ENCODE measurements at places on chromosomes 2 and 18.

GRCh38 chr18:78821396-78821795 lies 158.2 kb upstream of the SALL3 start:
- DNase-seq = no peak

- no peak for DNase-seq
Measured at GRCh38 chr2:198277181-198277580, 472.8 kb downstream of the PLCL1 start.

DNA sequence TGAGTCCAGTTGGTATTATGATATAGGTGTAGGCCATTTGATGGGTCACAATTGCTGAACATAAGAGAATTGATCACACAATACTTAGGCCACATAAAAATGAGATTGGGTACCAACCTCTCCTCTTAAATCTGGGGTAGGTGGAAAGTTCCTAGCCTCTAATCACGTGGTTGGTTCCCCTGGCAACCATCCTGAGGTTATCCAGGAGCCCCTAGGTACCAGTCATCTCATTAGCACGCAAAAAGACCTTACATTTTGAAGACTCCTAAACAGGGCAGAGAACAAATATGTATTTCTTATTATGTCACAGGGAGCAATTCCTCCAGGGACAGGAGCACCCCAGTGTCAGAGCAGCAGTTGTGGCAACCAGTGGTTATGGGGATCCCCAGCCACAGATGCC lies 12.7 kb upstream of the SELENOI start:
- no peak for DNase-seq

GRCh38 chr2:28709101-28709500 lies 42.5 kb upstream of the PPP1CB start:
- DNase-seq = no peak

- DNase-seq = no peak
Measured at GRCh38 chr18:60176259-60176658, 196.3 kb downstream of the MC4R start.

- no peak for DNase-seq
Measured at GRCh38 chr2:231204581-231204980, 6.2 kb downstream of the ARMC9 start.

GRCh38 chr2:46364797-46365457 lies 67.7 kb downstream of the EPAS1 start:
- DNase-seq = no peak

DNA sequence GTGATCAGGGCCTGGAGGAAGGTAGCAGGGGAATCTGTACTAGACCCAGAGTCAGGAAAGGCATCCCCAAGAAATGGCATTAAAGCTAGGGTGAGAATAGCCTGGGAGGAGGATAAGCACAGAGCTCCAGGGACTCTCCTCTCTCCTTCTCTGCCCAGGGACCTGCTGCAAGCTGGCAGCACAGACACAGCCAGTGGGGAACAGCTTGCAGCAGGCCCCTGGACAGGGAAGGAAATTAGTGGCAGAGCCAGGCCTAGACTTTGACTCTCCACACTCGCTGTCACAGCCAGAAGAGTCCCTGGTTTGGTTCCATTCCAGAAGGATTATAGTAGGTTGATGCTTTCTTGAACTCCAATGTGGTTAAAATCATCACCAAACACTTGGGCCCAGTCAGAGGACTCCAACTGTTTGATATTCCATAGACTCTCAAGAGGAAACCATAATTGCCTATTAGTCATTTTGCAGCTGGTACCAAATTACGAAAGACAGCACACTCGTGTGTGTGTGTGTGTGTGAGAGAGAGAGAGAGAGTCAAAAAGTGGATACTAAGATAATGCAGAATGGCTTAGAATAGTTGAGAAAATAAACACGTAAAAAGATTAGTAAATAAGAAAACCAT lies 95.5 kb upstream of the ATP8B1 start:
- DNase-seq = no peak

- DNase-seq = no peak
Measured at GRCh38 chr18:11324956-11325882, 175.8 kb upstream of the PIEZO2 start.

DNA sequence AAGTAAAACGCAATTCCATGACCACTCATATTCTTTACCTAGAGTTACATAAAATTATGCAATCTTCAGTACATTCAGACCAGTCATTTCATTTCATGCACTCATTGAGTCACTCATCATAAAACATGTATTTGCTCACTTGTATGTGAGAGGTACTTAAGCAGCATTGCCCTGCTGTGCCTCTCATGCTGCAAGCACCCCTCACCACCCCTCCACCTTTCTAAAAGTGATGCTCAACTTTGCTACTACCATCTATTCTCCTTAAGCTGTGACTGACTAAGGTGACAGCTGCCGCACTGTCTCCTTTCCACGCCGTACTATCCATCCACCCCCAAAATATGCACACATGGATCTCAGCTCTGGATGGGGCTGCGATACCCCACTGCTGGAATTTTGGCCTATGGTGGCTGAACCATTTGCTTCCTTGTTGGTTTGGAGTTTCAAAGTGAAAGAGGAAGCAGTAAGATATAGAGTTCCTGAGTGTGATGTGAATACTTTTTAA lies 7.2 kb downstream of the ARHGAP25 start:
- DNase-seq = no peak

DNA sequence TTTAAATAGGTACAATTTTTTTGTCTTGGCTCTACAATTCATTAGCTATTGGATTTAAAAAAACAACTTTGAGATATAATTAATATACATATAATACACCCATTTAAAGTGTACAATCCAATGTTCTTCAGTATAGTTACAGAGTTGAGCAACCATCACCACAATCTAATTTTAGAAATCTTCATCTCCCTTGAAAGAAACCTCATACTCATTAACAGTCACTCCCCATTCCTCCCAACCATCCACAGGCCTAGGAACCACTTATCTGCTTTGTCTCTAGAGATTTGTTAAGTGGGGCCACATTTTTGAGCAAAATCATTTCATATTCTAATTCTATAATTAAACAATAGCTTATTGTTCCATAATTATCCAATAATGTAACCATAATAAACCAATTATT lies 32.6 kb downstream of the MRPL33 start:
- DNase-seq = no peak

- no peak for DNase-seq
Measured at GRCh38 chr2:190618030-190618429, 30.9 kb upstream of the NAB1 start.

- no peak for DNase-seq
Measured at GRCh38 chr2:20348542-20348941, 2.1 kb downstream of the PUM2 start.

GRCh38 chr2:9336576-9337314 lies 86.6 kb downstream of the ITGB1BP1 start:
- no peak for DNase-seq

GRCh38 chr2:21047141-21048009 lies 3.5 kb upstream of the APOB start:
- no peak for DNase-seq

DNA sequence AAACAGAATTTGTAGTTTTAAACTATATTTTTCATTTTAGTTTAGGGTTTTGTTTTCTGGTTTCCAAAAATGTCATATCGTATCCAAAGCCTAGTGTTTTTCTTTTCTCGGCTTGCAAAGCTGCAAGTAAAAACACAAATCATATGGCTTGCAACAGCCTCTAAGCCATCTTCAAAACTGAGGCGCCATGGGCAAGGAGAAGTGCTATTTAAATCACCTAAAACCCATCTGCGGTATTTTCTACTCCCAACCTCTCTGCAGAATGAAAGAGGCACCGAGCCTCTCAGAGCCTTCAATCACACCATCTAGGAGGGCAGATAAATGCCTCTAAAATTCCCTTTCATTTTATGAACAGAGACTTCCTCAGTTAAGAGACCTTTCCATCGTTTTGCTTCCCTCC lies 25.2 kb downstream of the FECH start:
- DNase-seq = no peak

GRCh38 chr2:77228391-77228790 lies 293.8 kb downstream of the LRRTM4 start:
- no peak for DNase-seq

GRCh38 chr2:150127346-150127990 lies 360.0 kb downstream of the RND3 start:
- no peak for DNase-seq

DNA sequence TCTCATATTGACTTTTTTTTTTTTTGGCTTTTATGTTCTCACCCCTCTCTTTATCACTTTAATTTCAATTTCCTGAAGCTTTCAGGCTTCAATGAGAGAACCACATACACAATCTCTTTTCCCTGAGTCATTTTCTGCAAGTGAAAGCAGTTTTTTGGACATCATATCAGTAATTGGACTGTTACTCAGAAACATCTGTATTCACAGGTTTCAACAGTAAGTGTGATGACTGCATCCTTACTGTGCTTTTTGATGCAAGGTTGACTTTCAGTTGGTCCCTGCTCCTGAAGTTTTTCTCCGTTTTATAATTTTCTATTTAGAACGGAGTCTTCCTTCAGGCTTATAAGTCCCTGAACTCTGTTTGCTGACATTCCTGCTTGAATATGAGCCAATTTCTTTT lies 70.5 kb upstream of the CCBE1 start:
- no peak for DNase-seq

DNA sequence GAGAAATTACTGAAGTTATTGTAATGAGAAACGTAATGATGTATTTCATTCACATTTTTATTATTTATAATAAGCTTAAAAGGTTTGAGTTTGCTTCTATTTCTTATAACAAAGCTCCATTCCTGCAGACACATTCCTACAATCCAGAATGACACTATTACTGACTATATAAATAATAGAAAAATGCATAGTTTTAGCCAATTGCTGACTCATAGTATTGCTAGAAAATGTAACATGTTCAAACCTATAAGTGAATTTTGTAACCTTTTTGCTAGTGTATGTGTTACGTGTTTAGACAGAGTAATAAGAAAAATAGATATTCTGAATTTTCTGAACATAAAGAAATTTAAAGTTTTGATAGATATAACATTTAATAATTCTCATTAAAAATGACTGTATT lies 9.3 kb upstream of the VWC2L start:
- no peak for DNase-seq

DNA sequence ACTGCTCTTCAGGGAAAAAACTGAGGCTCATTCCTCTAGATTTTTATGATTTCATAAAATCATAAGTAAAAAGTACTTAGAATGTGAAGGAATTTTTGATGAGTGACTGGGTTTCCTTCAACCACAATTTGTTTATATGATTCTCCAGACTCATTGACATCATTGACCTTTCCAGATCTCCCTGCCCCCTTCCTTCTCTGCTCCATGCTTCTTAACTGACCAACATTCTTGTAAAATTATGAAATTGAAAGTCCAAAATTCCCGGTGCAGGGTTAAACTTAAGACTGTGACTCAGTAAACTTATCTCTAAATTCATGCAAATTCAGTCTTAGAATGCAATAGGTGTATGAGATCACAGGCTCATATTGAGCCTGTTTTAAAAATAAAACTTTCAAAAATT lies 648.9 kb downstream of the TDRD15 start:
- no peak for DNase-seq

- no peak for DNase-seq
Measured at GRCh38 chr2:50125246-50125645, 906.7 kb downstream of the NRXN1 start.

- DNase-seq = no peak
Measured at GRCh38 chr2:188601391-188601790, 309.7 kb downstream of the GULP1 start.

GRCh38 chr2:57674025-57674424 lies 372.6 kb upstream of the VRK2 start:
- DNase-seq = no peak

DNA sequence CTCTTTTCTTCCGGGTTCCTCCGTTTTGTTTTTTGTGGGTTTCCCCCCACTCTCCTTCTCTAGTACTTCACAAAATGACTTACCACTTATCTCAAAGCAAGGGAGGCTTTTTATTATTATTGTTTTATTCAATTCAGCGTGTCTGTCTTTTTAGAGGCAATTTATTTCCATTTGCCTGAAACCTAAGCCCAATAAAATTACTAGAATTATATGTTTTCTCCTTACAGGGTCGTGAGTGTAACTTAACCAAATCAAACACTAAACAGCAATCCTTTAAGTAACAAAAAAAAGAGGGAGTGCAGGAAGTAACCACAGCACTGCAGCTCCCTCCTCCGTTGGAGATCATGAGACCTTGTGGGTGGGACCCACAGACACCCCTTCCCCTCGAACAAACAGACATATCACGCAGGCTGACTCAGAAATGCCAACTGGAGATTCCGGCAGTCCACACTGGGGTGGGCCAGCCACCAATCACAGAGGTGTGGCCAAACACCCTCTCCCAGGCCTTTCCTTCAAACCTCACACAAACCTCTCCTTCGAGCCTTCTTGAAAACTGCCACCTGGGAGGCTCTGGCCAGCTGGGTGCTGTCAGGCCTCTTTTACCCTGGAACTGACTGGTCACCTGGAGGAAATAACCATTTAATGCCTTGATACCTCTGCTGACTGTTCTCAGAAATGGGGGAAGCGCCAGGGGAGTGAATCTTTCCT lies 207.1 kb upstream of the SMAD2 start:
- no peak for DNase-seq

DNA sequence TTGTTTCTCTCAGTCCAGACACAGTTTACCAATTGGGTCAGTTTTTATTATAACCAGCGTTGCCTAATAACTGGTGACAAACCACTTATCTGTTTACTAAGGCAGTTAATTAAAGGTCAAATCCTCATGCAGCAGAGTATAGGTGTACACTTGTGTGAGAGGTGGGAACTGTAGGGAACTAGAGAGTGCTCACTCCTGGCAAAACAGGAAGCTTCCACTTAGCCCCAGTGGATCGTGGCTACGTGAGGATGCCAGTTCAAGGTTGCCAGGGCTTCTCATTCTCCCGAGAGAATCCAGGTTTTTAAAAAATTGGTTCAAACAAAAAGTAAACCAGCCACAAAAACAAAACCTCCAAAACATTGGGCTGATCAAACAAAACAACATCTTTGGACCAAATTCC lies 8.1 kb downstream of the CYBRD1 start:
- no peak for DNase-seq

GRCh38 chr2:239747274-239747673 lies 277.9 kb downstream of the NDUFA10 start:
- no peak for DNase-seq

DNA sequence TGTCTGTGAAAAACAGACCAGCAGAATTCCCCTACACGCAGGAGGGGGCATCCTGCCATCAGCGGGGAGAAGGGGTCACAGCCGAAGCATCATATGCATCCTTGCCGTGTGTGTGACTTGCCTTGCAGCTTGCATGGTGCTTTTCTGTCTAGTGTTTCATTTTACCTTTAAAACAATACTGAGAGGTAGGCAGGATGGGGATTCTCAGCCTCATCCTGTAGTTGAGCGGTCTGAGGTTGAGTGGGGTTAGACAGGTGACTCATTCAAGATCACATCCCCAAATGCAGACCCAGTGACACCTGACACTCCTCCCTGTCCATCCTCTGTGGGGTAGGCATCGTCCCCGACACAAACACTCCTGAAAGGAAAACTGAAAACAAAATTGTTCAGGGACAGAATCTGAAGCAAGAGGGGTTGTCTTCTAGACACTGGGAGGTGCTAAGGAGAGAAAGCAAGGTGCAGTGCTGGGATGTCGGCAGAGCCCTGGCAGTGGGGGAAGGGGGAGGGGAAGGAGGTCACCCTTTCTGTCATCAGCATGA lies 7.9 kb downstream of the ARL4C start:
- peak; percentile 76 for DNase-seq

DNA sequence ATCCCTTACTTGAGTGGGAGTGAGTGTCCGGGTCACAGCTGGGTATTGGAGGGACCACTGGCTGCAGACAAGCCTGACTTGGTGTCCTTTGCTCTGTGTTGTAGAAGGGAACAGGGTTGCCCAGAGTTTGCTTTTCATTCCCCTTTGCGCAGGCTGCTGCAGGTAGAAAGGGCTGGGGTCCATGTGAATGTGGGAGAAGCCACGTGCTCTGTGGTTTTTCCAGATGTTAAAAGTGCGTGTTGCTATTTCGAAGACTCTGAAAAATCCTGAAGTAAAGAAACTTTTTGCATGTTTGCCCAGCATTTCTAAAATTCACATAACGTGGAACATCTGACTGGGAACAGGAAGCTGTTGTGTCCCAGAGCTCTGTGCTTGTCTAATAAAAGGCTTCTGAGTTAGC lies 28.8 kb downstream of the GLI2 start:
- DNase-seq = no peak

Data from CD4-positive, alpha-beta T cell treated with Interleukin-1 beta for 1 hour (primary cell).